Stimulated activated CD4-positive, alpha-beta T cell treated with anti-CD3 and anti-CD28 coated beads, Interleukin-12 subunit alpha, Interleukin-12 subunit beta, amount 100 ng/mL, for 24 hours (primary cell): ENCODE measurements at places on chromosomes 11 and 22.

DNA sequence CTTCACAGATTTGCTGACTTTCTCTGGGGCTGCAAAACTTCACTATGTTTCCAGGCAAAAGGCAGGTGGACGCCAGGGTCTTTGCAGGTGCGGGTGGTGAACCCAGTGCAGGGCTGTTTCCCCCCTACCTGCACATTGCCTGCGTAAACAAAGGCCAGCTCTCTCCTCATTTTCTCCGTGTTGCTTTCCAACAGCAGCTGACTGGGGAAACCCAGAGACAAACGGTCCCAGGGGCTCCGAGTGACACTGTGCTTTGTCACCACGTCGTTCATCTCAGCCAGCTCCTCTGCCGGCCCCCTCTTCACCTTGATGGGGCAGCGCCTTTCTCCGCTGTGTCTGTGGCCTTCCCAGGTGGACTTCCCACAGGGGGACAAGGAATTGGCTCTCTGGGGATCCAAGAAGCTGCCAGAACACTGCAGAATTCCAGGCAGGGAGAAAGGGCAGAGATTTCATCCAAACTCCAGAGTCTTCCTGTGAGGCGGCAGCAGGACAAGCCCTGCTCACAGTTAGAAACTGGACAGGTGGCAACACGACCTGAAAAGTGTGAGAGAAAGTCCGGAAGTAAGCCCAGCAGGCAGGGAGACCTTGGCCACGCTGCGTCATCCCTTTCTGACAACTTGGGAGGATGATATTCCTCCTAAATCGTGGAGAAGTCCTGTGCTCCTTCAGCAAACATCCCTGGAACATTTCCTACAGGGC lies 1493.7 kb downstream of the TBC1D22A start:
- no peak for DNase-seq

DNA sequence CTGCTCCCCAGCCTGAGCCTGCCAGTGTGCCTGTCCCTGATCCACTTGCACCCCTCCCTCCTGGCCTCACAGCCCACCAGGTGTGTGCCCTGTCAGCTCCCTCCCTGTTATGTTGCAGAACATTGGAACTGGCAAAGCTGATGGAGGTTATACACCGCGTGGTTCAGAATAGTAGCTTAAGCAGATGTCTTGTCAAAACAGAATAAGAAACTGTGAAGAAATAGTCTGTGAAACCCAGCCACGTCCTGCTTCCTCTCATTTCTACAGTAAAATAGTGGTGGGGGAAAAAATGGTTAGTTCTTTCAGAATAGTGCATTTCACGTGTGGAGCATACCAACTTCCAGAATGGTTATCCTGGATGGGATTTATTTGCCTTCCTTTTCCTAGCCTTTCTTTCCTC lies 161.2 kb upstream of the NAV2 start:
- DNase-seq, result no peak

DNA sequence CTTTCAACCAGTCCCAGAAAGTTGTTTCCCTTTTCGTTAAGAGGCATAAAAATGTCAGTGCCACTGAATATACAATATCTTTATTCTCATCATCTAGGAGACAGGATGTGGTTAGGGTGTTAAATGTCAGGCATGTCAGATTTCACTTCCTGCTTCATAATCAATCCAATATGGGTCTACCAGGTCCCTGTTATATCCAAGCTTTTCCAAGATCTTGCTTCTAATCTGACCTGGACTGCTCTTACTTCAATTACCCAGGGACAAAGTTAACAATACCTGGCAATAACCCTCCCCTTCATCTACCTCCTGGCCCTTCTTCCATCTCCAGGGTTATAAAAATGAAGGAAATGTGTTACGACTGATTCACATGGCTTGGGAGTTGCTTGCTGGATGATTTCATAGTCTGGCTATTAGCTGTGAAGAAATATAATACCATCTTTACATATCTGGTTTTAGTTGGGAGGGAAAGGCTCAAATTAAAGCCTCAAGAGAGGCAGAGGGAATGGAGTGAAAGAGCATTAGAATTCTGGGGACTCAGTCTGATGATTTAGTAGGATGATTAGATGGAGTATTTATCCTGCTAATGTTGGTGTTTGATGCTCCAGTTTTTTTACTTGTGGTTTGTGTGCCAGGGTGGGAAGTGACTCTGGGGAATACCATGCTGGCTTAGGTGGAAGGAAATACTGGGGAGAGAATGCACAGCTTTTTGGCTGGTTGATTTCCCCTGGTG lies 534.3 kb downstream of the ETS1 start:
- no peak for DNase-seq

- no peak for DNase-seq
Observed at GRCh38 chr11:117887431-117888138, 11.1 kb upstream of the FXYD6 start.

GRCh38 chr11:128701086-128701485 lies 7.2 kb downstream of the FLI1 start:
- DNase-seq, result no peak

GRCh38 chr11:2783536-2784082 lies 83.8 kb upstream of the KCNQ1OT1 start:
- DNase-seq, result no peak

GRCh38 chr11:126793596-126793995 lies 207.0 kb downstream of the KIRREL3 start:
- no peak for DNase-seq

DNA sequence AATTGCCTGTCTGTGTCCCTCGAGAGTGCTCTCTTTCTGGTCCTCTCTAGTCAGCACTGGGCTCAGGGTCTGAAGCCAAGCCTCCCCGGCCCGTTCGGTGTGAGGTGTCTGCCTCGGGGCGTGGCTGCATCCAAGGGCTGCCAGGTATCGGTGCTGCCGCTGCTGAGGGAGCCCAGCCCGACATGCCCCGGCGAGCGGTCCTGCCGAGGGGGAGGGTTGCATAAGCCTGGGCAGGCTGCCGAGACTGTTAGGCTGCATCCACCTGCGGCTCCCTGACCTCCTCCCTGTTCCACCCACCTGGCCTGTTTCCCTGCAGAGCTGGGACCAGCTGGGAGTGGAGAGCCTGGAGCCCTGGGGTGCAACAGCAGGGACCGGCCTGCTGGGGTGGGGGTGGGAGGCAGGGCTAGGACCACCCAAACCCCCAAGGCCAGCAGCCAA lies 6.3 kb downstream of the OVOL1 start:
- no peak for DNase-seq

DNA sequence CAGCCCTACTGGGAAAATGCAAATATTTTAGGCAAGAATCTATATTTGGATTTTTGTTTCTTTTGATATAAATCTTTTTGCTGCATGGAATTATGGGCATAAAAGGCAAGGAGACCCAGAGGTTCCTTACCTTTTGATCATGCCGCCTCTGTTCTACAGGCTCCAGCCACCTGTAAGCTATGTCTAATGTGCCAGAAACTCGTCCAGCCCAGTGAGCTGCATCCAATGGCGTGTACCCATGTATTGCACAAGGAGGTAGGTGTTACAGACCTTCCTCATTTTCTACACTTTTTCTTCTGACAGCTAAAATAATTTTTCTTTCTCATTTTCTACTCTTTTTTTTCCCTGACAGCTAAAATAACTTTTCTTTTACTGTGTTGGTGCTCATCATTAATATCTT lies 8.2 kb upstream of the BACE1-AS start:
- no peak for DNase-seq

DNA sequence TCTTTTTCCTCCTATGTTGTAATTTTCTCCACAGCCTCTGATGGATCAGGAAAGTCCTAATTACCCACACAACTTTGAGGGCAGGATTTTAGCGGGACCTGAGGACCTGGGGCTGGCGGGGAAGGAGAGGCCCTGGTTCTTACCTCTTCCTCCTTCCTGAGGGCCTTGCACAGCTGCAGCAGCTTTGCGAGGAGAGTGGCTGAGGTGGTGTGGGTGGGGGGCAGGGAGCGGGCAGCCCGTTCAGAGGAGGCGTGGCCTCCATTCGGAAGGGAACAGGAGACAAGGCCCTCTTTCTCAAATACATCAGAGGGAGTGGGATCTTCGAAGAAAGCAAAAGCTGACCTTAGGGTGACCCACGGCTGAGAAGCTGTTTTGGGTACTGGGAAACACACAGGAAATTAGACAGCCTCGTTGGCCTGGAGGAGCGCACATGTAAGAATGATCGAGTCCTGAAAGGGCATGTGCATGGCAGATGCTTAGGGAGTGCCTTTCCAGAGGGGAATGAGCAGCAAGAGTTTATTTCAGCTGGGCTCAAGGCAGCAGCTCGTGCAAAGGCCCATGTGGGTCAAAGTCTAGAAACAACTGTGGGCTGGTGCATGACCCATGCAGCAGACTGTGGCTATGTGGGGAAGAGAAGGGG lies 76.6 kb upstream of the NARS2 start:
- no peak for DNase-seq

DNA sequence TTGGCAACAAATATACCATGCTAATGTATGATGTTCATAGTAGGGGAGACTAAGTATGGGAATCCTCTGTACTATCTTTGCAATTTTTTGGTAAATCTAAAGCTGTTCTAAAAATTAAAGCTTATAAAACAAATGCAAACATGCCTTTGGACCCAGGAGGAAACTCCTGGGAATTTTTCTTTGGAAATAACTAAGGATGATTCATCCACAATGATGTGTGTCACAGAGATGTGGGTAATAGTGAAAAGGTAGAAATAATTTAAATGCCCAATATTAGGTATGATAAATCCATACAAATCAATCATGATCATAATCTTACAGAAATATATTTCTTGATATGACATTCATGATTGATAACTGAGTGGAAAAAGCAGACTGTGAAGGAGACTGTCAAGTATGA lies 135.8 kb downstream of the TRIM44 start:
- DNase-seq, result no peak

- DNase-seq, result no peak
Observed at GRCh38 chr11:12744826-12745502, 70.7 kb downstream of the TEAD1 start.

DNA sequence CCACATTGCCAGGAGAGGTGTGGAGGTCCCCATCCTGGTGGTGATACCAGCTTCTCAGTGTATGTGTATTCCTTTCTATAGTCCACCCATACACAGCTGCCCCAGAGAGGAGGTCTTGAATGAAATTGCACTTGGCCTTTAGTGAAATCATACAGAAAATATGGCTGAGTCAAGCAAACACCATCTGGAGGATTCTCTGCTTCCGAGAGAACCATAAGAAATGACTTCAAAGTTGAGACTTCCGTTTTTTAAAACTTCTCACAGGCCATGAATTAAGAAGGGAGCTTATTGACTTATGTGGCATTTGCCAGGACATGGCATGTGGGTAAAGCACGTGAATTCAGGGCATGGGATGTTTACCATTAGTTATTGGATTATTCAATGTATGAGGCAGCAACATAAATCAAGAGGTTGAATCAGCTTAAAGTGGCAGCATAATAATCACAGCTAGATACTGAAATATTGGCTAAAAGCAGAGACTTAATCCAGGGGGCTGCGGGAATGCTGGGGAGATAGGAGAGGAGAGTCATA lies 119.1 kb upstream of the MTNR1B start:
- no peak for DNase-seq

- DNase-seq, result no peak
Observed at GRCh38 chr11:100760744-100761143, 73.7 kb downstream of the ARHGAP42 start.

DNA sequence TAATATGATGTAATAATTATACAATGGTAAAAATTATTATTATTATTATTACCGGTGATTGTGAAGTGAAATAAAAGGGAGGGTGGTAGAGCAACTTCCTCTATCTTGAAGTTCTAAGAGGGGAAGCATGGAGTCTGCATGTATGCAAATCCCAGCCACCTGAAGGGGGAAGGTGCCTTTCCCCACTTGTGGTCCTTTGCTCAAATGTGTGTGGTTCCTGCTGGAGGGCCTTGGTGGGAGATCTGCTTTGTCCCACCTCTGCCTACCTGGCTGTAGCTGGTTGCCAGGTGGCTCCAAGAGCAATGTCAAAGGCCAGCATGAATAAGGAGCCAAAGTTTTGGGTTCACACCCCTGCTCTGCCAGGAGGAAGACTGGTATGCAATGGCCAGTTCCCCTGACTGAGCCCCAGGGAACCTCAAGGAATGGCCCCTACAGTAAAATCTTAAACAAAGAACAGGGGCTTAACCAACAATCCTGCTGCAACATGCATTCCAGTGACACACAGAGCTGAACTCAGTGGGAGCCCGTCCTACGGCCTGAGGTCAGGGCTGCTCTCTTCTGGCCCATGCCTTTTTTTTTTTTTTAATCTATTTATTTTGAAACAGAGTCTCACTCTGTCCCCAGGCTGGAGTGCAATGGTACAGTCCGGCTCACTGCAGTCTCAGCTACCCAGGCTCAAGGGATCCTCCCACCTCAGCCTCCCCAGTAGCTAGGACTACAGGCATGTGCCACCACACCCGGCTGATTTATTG lies 8.5 kb downstream of the TMEM132A start:
- DNase-seq, result no peak

DNA sequence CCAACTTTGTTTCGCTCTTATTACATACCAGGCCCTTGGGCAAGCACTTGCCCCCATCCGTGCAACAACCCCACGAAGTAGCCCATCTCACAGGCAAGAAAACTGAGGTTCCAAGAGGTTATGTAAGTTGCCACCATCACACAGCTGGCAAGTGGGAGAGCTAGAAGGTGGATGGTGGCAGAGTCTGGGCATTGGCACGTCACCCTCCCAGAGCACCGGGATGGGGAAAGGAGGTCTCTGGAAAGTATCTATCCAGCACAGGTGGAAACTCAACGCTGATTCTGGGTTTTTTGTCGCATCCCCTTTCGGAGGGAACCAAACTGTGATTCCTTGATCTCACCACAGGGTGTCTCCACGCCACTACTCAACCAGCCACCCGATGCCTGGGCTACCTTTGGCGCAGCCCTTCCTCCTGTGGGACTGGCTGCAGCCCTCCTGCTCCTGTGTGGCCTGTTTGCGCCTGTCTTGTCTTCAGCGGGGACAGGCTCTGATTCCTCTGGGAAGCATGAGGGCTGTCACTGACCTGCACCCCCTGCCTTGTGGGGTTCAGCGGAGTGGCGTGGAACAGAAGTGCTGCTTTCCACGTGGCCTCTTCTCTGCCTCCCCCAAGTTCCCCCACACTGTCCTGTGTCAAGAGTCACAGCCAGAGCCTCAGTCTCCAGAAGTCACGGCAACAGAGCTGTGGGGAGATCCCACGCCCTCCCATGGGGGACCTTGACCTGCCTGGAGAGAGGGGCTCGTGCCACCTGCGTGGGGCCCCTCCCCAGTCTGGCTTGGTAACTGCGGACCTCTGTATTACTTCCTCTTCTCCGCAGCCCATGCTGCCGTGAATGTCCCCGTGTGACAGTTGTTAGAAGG lies 34.4 kb upstream of the TRIM29 start:
- peak; percentile 23 for DNase-seq

DNA sequence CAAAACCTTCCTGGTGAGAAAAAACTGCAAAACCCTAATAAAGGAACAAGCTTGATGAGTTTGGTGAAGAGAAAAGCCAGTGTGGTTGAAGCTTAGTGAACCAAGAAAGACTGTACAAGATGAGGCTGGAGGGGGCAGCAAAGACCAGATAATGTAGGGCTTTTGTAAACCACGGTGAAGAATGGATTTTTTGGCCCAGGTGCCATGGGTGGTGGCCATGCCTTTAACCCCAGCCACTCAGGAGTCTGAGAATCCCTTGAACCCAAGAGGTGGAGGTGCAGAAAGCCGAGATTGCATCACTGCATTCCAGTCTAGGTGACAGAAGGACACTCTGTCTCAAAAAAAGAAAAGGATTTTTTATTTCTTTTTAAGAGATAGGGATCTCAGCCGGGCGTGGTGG lies 5.0 kb upstream of the ZDHHC5 start:
- DNase-seq, result no peak

GRCh38 chr11:97979741-97980140 lies 1041.0 kb upstream of the CNTN5 start:
- DNase-seq, result no peak
